ENCODE measurements at places on chromosomes 3 and 15.

DNA sequence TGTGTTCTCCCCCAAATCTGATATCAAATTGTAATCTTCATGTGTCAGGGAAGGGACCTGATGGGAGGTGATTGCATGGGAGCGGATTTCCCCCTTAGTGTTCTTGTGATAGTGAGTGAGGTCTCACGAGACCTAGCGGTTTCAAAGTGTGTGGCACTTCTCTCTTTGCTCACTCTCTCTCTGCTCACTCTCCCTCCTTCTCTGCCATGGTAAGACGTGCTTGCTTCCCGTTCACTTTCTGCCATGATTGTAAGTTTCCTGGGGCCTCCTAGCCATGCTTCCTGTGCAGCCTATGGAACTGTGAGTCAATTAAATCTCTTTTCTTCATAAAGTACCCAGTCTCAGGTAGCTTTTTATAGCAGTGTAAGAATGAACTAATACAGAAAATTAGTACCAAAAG is 30.6 kb upstream of the OR5H6 start:
- DNase-seq, result no peak

GRCh38 chr15:83278191-83278590 is 6.3 kb downstream of the BNC1 start:
- no peak for DNase-seq

DNA sequence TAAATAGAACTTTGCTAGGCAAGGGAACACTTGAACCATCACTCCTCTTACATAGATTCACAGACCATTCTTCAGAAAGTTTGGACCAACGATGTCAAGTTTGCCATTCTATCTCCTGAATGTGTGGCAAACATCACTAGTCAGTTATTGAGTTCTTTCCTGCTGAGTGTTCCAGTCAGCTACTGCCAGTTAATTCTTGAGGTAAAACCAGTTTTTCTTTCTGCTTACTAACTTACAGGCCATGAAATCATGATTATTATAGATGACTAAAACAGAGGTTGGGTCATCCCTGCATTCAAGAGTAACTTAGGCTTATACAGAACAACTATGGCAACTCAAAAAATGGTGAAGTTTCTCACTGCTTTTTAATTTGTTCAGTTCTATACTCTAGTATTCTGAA is 88.2 kb downstream of the AP4E1 start:
- DNase-seq, result no peak

GRCh38 chr15:89088605-89089315 is 504 bp downstream of the ABHD2 start:
- DNase-seq, result no peak

DNA sequence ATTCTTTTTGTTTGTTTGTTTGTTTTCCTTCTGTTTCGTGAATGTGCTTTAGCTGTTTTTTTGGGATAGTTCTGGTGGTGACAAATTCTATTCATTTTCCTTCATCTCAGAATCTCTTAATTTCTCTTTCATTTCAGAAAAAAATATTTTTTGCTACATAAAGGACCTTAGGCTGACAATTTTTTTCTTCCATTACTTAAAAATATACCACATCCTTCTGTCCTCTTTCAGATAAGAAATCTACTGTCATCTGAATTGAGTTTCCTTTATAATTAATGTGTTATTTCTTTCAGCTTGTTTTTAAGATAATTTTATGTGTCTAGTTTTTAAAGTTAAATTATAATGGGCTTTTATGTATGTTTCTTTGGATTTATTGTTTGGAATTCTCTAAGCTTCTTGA is 47.6 kb downstream of the IL16 start:
- no peak for DNase-seq

- DNase-seq, result no peak
Measured at GRCh38 chr15:75346796-75347221, at the start of gene NEIL1. TSS of gene NEIL1 (plus strand) at chr15:75347039. CDS start at chr15:75348906, 1,867 bp downstream.

DNA sequence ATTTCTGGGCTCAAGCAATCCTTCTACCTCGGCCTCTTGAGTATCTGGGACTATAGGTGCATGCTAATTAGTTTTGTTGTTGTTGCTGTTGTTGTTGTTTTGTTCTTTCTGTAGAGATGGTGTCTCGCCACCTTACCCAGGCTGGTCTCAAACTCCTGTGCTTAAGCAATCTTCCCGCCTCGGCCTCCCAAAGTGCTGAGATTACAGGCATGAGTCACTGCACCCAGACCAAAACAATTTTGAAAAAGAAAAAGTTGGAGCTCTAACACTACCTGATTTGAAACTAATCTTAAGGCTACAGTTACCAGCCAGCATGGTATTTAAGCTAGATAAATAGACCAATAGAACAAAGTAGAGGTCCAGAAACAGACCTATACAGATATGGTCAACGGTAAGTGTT is 29.8 kb downstream of the KPNA1 start:
- no peak for DNase-seq

DNA sequence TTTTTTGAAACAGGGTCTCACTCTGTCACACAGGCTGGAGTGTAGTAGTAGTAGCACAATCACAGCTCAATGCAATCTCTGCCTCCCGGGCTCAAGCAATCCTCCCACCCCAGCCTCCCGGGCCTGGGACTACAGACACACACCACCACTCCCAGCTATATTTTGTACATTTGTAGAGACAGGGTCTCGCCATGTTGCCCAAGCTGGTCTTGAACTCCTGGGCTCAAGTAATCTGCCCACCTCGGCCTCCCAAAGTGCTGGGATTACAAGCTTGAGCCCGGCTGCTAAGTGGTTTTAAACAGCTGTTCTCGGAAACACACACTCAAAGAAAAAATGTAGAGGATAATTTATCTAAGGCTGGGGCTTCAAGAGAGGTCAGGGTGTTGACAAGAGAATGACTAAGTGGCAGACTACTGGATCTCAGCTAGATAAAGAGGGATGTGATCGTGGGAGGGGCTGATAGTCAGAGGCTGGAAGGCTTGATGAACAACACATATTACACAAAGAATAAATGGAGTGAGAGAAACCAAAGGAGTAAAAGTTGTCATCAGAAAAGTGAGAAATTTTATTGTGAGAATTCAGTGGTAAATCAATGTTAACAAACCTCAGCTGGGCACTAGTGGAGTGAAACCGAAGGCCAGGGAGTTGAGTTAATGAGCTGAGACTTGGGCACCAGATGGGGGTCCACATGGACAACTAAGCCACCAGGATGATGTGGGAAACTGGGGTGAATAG is 6.7 kb downstream of the CCR5AS start:
- no peak for DNase-seq

GRCh38 chr3:197222937-197223370 is 75.5 kb downstream of the DLG1 start:
- no peak for DNase-seq

DNA sequence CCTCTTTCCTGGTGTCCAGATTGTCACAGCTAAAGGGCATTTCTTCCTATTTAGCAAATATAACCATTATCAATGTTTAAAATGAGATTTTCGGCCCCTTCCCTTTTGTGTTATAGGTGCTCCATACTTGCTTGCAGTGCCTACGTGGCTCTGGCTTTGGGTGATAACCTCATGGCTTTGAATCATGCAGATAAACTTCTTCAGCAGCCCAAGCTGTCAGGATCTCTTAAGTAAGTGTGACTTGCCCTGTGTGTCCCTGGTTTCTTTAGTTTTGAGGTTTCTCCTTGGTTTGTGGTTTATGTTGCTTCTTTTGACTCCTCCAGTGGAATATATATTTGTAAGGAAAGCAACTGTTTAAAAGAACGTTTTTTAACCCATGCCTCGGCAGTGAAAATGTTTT is 58.5 kb upstream of the TRIM71 start:
- no peak for DNase-seq

GRCh38 chr3:181987736-181988135 is 276.0 kb downstream of the SOX2 start:
- DNase-seq, result no peak

DNA sequence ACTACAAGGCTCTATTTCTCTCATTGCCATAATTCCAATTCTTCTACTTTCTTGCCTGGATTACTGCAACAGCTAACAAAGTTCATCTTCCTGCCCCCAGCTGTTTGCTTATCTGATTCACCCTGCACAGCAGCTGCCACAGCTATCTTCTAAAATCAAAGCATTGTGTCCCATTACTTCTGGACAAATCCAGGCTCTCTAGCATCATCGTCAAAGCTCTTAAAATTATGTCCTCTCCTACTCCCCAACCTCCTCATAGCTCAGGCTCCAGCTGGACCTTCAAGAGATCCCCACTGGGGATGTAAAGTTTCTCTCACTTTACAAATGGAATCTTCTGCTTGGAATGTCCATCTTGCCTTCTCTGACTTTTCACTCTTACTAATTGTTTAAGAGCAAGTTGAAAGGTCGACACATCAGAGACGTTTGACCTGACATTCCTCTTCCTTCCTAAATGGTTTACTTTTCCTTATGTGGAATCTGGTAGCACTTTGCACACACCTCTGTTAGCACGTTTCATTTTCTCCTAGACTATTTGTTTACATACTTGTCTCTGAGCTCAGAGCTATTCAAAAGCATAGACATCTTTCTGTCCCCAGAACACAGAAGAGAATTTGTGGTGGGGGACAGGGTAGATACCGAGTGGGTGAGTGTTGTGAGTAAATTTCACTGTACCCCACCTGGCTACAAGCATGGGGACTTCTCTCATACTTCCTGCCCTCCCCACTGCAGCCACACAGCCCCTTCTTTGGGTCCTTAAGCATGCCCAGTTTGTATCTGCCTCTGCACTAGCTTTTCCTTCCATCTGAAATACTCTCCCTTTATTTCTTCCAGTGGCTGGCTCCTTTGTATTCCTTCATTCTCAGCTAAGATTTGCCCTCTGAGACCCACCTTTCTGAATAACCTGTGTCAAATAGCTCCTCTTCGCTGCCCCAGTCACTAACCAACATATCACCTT is 77.9 kb downstream of the SERPINI1 start:
- no peak for DNase-seq

DNA sequence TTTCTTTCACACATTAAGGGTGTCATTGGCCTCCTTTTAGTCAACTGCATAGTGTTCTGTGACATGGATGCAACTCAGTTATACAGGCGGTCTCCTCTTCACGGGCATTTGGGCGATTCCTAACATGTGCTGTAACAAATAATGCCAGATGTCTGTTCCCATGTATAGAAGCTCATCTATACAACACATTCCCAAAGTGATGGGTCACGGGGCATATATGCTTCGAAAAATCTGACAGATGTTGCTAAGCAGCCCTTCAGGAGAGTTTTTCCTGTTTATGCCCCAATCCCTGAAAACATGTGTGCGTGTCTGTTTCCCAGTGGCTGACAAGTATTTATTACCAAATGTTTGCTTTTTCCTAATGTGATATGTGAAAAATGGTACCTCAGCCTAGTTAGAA is 25.8 kb downstream of the LRRK1 start:
- no peak for DNase-seq

DNA sequence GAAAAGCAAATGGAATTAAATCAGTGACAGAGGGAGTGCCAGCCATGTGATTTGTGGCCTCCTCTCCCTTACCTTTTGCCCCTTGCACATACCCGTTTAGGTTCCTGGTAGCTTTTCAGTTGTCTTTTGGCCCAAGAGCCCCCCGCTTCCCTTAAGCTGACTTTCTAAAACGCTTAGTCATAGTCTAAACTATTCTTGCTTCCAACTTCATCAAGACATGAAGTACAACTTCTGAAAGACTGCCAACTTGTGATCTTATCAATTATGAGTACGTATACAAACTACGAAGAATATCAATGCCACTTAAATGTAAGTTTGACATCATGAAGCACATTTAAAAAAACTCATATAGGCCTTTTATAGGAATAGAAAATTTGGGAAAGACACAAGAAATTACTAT is 61.9 kb downstream of the EIF3J start:
- no peak for DNase-seq

GRCh38 chr15:42053914-42054313 is 33.1 kb upstream of the PLA2G4E start:
- no peak for DNase-seq

DNA sequence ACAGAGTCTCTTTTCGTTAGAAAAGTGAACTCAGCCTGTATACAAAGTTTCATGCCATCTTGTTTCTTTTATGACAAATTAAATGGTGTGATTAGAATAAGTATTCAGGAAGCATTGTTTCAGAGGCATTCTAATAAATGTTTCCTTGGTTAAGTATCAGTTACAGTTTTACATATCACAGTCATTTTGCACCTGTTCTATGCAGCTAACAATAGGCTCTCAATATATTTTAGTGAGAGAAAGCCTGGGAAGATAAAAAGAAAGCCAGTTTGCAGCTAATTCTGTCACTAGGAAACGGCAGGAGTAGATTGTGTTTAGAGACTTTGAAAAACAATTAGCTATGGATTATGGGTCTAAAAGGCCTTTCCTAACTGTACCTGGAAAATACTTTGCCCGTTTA is 252.8 kb downstream of the ZIC1 start:
- no peak for DNase-seq

DNA sequence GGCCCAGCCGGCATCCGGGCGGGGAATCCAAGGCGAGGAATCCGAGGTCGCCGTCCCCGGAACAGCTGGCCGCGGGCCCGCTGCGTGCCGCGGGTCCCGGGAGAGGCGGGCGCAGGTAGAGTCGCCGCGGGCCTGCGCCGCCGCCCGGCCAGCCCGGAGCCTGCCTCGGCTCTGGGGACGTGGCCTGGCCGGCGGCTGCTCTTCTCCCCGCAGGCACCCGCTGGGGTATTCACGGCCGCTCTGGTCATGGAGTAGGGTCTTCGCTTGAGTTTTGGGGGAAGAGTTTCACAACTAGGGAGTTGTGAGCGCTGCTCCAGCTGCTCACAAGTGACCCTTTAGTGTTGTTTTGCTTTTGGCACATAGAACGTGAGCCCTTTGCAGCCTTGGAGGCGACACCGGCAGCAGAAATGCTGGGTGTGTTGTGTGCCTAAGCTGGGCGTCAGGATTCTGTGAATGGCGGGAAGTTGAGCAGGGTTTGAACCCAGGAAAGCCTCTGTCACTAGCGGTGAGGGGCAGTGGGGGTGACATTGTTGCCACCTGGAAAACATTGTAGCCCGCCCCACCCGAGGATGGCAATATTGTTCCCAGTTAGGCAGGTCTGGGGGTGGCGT is 4.0 kb downstream of the TRIM71 start:
- DNase-seq, result no peak

GRCh38 chr3:23900744-23901143 is 16.0 kb downstream of the NKIRAS1 start:
- no peak for DNase-seq

DNA sequence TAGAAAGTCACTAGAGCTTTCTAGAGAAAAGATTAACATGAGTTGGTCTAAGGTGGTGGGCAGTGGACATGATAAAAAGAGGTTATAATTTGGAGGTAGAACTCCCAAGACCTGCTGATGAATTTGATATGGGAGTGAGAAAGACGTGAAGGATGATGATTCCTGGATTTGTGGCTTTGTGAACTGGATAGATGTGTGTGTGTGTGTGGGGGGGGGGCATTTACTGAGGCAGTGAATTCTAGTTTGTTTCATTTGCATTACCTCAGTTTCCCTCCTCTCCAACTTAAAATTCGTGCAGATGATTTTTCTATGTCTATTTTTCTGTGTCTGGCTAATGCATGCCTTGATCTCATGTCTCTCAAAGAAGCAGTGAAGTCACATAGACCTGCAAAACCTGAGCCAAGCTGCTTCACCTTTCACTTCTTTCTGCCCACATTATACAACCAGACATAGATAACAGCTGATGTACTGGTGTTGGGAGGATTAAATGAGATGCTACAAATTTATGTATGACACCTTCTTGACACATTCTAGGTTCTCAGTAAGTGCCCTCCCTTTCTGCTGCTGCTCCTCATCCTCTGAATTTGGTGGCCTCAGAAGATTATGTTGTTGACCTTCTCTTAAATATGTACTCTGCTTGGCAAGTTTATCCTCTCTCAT is 9.9 kb downstream of the AHSG start:
- DNase-seq, result no peak

GRCh38 chr3:114207768-114208167 is 28.9 kb upstream of the DRD3 start:
- DNase-seq, result no peak

All from stimulated activated naive CD8-positive, alpha-beta T cell treated with anti-CD3 and anti-CD28 coated beads, Interleukin-15, Interleukin-2, amounts not matched to agents 100 U/mL and 50 U/mL, for 24 hours (primary cell).